DMS53 (cell line): ENCODE measurements at places on chromosomes 2 and 18.
A peak's percentile ranks its signal among the peaks of the same experiment; 100 is the strongest.

DNA sequence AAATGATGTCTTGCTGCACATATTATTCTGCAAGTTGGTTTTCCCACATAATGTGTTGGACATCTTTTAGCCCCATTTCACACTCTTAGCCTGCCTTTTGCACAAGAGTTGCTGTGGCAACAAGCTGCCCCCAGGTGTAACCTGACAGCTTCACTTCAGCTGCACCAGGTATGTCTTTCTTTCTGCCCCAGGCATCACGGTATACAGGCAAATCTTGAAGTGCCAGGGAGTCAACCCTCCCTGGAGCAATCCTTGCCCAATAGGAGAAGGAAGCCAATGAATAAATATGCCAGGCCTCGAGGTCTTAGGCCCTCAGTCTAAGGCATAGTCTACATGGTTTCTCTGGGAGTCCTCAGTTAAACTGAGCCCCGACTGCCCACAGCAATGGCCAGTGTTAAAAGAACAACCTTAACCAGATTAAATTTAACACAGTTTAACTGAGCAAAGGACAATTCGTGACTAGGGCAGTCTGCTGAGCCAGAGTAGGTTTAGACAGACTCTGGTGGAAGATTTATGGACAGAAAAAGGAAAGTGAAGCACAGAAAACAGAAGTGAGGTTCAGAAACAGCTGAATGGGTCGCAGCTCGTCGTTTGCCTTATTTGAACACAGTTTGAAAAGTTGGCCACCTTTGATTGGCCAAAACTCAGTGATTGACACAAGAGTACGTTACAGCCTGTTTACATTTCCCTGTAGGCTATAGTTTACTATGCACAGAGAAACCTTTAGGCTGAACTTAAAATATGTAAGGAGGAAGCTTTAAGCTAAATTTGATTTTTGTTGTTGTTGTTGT, 32.0 kb upstream of the C1QL2 start:
- no peak for DNase-seq

GRCh38 chr2:236449167-236449761, 120.4 kb upstream of the ACKR3 start:
- no peak for DNase-seq

GRCh38 chr18:49491857-49492693, 5.0 kb upstream of the C18orf32 start:
- DNase-seq = peak; percentile 100

- no peak for DNase-seq
These were observed 51.2 kb upstream of the HS6ST1 start for GRCh38 chr2:128369602-128370467.

- no peak for DNase-seq
These were observed 33.0 kb downstream of the RAB1A start for GRCh38 chr2:65096948-65097347.

DNA sequence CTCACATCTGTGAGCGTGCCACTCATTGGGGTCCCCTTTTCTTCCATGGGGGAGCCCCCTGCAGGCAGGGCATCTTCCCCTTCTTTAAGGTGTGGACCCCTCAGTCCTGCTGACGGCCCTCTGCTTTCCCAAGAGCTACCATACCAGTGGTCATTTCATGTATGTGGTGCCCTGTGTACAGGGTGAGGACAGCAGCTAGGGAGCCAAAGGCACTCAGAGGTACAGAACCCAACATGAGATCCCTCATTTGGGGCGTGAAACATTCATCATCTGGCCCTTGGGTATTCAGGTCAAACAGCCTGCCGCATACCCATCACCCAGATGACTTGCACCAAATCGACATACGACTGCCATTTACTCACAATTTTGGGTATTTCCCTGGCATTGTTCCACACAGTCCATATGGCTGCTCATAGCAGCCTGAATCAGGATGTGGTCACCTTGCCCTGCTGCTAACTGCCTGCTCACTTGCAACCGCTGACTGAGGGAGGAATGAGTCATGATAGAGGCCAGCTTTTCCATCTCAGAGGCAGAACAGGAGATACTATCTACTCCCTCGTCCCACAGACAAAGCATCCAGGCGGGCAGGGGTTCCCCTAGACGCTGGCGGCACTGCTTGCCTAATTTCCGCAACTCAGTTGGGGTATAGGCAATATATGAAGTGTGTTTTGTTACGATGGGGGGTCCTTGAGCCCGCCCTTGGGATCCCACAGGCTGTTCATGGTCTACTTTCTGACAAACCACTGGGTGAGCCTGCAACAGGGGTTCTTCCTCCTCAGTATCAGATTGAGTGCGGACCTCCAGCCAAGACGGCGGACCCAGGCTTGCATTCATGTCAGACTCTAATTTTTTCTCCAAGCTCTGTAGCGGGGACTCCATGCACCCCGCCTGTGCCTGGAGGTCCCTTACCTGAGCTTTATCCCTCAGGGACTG, 228.6 kb downstream of the SATB2 start:
- DNase-seq = peak; percentile 31

DNA sequence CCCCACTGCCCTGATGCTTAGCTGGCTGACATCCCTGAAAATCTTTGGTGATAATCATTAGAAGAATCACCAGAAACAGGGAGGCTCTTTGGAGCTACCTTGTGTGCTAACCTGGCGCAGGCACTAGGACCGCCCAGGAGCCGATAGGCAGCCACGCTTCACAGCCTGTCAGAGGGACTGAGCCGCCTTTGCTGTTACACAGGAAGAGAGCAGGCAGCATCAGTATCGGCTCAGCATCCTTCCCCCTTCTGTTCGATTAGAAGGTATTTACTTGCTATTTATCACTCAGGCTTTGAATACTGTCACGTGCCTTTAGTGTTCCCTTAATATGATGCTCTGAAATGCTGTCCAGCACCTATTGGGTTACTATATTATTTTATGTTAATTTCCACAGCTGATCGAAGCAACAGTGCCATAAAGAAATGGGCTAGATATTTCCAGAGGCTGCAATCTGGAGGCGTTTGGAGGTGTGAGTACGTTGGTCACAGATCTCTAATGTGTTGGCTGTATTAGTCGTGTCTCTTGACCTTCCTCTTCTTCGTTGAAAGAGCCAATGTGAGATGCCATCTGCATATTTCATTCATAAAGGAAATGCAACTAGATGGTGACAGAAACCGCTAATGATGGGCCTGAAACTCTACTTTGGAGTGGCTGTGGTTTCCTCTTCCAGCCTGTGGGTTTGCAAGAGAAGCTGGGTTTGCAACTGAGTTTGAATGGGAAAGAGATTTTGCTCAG, 110.4 kb upstream of the RAB27B start:
- no peak for DNase-seq
